Stimulated activated naive CD4-positive, alpha-beta T cell treated with Interleukin-2 at 50 U/mL for 16 hours (primary cell): ENCODE measurements at places on chromosomes 3 and 15.

DNA sequence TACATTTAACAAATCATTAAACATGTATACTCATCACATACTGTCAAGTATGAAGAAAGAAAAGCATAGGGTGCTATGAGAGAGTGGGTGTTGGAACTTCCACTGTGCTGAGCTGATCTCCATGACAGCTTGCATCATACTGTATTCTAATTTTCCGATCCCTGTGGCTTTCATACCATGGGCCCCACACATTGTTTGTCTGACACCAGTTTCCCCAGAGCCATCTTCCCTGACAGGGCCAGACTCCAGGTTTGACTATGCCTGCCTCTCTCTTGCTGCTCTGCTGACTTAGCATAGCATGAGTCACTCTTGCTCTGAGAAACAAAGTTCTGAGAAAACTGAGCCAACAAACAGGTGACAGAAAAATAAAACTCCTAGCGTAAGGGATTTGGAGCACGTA is 37.0 kb upstream of the CASR start:
- peak; percentile 62 for DNase-seq

DNA sequence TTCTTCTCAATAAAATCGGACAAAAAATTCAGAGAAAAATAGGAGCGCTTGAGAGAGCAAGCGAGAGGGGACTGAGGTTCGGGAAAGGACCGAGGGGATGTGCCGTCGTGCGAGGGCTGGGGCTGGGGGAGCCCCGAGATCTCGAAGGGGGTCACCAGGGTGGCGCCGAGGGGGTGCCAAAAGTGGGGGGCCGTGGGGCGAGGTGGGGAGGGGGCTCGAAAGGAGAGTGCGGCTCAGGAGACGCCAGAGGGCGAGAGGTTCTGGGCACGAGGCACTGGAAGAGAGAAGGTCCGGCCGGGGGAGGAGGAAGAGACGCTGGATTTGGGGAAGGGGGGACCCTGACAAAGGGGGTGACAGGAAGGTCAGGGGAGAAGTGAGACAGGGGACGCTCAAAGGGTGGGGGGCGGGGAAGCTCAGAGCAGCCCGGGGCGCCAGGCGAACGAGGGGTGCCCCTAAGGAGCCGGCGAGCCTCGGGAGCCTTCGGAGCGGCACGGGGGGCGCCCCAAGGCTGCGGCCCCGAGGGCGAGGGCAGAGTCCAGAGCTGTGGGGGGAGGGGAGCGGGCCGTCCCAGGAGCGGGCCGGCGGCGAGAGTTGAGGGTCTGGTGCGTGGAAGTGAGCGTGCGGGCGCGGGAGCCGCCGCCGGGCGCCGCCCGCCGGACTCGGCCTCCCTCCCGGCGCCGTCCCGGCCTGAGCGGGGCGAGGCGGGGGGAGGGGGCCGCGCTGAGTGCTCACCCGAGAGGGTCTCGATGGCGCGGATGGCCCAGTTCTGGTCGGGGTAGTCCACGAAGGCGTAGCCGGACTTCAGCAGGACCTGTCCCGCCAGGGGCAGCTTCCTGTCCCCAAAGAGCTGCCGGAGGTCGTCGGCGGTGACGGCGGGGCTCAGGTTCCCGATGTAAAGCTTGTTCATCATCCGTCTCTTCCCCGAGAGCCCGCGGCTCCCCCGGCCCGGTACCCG is 514 bp downstream of the IGF2BP2 start:
- no peak for DNase-seq

DNA sequence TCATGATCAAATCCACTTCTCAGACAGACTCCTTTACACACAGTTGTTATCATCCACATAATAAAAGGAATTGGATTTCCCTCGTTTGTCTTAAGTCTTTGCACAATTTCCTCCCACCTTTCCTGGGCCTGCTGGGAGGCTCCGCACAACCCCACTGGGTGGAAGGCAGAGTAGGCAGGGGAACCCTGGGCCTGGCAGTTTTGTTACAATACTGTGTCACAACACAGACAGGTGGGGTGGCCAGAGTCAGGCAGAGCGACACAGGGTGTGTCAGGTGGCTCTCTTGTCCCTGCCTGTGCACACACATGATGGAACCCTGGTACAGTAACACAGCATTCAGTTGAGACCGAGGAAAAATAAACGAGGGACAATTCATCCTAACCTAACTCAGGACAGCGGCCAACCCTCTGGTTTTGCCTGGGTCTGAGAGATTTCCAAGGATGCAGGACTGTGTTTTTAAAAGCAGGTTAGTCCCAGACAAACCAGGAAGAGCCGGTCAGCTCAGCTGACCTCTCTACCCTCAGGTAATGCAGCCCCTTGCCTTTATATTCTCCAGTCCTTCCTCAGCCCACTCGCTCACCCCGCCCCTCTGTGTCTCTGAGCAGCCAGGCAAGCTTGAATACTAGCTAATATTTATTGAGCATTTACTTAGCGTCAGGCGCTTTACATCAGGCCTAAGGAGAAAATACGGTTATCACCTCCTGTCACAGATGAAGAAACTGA is 8.8 kb upstream of the FAM174B start:
- no peak for DNase-seq

GRCh38 chr3:195735036-195735695 is 14.4 kb downstream of the MUC20 start:
- DNase-seq = no peak

DNA sequence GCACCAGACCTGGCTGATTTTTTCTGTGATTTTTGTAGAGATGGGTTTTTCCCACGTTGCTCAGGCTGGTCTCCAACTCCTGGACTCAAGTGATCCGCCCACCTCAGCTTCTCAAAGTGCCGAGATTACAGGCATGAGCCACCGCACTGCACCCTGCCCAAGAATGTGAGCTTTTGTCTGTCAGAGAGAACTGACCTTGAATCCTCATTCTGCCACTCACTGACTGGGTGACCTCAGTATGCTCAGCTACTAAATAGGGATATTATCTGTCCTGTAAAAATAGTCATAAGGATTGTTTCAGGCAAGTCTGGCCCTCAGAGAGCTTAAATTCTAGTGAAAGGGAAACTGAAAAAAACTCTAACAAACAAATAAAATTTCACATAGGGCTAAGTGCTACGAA is 2.1 kb upstream of the RFT1 start:
- DNase-seq = no peak

- no peak for DNase-seq
Observed at GRCh38 chr3:50615190-50615589, 1.8 kb upstream of the MAPKAPK3 start.

- DNase-seq = no peak
Observed at GRCh38 chr15:28946803-28947202, 61.0 kb downstream of the APBA2 start.

DNA sequence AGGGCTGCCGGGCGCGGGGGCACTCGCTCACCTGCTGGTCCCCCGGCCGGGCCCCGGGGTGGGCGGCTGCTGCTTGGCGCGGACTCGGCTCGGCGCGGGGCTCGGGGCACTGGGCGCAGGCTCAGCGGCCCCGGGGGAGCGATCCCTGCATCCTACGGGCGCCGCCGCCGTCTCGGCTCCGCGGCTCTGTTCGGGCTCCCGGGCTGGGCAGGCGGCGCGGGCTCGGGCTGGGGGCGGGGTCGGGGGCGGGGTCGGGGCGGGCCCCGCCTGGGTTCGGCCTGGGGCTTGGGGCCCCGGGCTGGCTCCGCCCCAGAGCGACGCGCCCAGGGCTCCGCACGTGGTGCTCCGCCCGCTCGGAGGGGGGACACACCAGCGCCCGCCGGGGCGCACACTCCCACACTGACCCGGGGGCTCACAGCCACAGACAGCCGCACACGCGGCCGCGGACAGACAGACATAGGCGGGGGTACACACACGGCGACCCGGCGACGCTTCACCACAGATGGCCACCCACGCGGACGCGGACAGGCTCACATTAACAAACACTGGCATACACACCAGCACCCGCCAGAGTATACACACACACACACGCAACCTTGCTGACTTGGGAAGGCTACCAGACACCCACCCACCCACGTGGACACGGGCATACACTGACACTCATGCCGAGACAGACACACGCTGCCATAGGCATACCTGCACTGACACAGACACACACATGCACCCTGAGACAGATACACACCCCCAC is at the start of gene SCN5A:
Gene SCN5A, minus strand, starts transcription at position 188 of the 748 bp plus-strand sequence. CDS start 16,380 bp downstream, outside the sequence.
- peak; percentile 68 for DNase-seq

DNA sequence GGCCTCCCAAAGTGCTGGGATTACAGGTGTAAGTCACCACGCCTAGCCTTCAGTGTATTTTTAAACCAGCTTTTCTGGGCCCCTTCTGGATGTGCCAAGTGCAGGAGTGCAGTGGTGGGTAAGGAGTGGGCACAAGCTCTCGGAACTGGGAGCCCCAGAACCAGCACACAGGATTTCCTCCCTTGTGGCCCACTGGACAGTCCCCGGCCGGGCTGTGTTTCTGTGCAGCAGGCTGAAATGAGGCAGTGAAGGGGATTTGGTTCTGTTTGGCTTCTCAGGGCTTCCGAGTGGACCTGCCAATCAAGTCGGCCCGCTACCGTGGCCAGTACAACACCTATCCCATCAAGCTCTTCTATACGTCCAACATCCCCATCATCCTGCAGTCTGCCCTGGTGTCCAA is 14.4 kb downstream of the SEC61A1 start:
- DNase-seq = no peak

- DNase-seq = no peak
Observed at GRCh38 chr3:151445273-151446001, 15.4 kb downstream of the IGSF10 start.

GRCh38 chr3:43185274-43185982 is 79.5 kb upstream of the POMGNT2 start:
- DNase-seq = no peak

DNA sequence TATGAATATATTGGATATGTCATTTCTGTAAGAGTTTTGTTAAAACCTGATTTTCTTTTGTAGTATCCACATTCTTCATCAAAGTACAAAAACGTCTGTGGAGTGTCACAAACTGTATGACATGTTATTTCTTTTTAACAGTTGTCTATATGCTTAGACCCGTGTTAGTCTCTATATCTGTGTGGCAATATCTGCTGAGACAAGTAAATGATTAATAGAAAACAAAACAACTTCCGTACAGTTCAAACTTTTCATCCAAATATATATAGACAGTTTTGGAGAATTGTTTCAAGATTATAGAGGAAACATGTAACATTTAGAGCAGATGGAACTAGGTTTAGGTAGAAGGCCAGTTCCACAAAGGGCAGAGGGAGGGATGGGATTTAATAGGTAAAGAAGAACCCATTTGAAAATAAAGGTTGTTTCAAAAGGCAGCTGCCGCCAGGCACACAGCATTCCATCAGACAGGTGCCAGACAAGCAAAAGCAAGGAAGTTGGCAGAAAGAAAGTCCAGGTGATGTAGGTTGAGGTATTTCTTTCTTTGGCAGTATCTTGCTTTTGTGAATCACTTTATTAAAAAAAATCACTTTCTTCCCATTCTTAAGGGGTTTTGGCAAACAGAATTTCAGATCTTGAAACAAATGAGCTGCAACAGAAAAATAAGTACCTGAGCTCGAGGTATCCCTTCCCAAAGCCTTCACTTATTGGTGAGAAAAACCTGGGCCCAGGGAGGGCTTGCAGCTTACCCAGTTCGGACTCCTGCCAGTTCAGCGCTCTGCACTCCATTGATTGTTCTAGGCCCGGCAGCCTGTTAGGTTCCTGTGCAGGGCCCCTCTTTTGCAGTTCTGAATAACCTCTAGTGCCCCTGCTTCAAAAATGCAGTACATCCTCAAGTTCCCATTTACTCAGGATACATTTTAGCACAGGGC is 49.0 kb downstream of the LRRN1 start:
- no peak for DNase-seq
